ENCODE measurements at places on chromosomes 7 and 10.

DNA sequence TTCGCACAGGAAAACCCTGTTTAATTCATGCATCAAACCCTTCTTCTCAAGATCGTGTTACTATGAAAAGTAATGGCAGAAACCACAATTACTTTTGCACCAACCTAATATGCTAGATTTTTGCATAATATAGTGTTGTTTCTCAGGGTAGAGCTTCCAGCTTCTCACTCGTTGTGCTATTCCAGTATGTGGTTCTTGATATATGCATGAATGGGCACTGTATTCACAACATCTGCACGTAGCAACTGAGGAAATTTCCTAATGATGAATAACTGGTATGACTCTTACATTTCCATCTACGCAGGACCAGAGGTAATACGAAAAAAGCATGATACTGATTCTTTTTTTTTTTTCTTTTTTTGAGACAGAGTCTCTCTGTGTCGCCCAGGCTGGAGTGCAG is 326.6 kb upstream of the GALNT17 start:
- no peak for DNase-seq

DNA sequence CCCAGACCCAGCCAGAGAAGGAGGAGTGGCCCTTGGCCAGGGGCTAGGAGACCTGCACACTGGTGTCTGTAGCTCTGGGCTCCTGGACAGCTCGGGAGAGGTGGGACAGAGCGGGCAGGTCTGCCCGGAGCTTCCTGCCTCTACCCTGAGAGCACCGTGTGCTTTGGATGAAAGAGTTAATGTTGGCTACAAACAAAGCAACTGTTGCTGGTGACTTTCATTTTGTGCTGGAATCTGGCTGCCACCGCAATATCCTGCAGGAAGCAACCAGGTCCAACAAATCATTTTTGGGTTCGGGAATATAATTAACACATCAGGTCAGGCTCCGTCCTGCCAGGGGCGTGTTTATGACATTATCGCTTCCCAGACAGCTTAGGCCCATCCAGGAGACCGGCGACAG is 441.8 kb upstream of the MKI67 start:
- DNase-seq = no peak

- DNase-seq = no peak
Measured at GRCh38 chr7:84117304-84117703, 77.3 kb downstream of the SEMA3A start.

GRCh38 chr10:111222961-111223360 is 146.1 kb downstream of the ADRA2A start:
- DNase-seq = no peak

DNA sequence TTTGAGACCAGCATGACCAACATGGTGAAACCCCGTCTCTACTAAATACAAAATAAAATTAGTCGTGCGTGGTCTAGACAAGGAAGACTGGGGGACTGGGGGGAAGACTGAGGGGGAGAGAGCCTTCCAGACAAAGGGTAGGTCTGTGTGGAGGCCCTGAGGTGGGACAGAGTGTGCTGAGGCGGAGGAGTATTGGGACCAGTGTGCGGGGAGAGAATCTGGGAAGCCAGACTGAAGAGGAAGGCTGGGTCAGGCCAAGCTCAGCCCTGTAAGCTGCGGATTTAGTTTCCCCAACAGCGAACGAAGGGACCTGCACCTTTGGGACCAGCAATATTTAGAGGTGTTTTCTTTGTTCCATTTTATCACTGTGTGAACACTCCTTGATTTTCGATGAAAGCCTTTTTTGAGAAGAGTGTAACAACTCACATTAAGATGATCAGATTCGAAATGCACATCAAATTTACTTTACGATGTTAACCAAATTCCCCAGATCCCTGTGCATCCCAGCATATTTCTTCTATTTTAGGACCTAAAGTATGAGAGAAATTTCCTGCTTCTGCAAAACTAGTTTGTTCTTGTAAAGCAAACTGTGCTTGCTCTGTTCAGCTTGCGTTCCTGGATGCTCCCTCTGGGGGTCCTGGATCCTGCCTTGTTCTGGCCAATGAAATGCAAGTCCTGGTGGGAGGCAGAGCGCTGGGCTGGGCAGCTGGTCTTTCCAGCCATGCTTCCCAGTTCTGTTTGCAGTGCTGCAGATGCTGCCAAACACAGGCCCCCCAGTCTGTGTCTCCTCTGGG is 39.4 kb downstream of the PLAU start:
- DNase-seq = no peak

GRCh38 chr10:110488940-110489339 is 8.8 kb upstream of the DUSP5 start:
- DNase-seq = no peak

- no peak for DNase-seq
Measured at GRCh38 chr7:15130666-15131541, 228.4 kb upstream of the DGKB start.

DNA sequence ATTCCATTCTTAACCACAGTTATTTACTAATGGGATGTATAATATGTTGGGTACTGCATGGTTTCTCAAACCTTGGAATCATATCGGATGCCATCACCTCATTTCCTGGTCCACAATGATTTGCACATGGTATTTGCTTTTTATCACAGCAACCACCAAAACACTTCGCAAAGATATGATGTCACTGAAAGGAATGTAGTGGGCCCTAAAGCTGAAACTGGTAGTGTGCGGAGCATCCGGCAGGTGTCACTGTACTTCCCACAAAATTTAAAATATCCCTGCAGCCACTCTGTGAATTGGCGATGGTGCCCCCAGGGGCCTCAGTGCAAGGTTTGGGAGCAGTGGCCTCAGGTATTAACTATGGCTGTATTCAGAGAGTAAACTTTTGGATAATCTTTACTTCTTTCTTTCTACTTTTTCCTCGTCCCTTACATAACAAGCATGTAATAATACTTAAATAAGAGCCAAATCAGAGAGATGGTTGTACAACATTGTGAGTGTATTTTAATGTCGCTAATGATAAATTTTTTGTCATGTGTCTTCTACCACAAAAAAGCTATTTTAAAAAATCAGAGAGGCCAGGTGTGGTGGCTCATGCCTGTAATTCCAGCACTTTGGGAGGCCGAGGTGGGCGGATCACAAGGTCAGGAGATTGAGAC is 66.2 kb downstream of the FAM241B start:
- no peak for DNase-seq

- DNase-seq = no peak
Measured at GRCh38 chr7:105876964-105877601, 684 bp upstream of the ATXN7L1 start.

DNA sequence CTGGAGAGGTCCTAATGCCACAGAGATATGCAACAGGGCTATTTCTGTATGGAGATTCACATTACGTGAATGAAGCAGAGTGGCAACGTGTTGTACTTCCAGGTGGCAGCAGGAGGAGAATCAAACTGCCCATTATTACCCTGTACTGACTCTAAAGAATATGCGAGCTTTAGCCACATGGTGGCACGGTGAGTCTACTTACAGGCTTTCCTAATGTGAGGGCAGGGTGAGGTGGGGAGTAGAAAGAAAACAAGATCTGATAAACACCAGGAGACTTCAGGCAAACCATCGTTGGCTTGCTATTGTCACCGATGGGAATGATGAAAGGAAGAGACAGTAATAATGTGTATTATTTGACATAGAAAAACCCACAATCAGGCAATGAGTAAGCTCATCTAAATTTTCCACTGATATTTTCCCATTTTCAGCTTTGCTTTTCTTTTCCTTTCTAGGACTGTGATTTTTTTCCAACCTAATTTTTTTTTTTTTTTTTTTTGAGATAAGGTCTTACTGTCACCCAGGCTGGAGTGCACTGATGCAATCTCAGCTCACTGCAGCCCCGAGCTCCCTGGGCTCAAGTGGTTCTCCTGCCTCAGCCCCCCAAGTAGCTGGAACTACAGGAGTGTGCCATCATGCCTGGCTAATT is 164.3 kb downstream of the BTAF1 start:
- DNase-seq = peak; percentile 20

DNA sequence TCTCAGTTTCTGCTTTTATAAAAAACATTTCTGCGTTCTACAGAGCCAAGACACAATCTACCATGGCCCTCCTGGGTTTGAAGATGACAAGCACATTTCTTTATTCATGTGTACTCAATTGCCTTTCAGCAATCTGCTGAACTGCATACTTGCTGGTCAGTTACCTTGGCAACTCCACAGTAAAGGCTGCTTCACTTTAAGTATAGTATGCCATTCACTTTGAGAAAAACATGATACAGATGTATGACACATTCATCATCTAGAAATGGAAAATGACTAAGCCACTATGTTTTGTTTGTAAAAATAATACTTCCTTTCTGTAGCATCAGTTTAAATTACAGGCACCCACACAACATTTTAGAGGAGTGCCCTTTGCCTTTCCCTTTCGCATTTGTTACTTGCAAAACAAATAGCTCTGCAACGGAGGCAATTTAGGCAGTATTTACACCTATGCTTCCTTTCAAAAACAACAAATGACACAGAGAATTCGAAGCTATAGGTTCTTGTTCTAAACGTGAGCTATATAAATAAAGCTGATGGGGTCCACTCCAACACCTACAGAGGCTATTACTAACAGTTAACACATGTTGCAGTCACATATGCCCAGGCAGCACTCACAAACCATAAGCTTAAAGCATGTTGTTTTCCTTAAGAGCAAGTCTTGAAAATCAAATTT is 23.5 kb downstream of the SGCE start:
- no peak for DNase-seq

- no peak for DNase-seq
Measured at GRCh38 chr10:128047991-128048818, 78.0 kb downstream of the MKI67 start.

DNA sequence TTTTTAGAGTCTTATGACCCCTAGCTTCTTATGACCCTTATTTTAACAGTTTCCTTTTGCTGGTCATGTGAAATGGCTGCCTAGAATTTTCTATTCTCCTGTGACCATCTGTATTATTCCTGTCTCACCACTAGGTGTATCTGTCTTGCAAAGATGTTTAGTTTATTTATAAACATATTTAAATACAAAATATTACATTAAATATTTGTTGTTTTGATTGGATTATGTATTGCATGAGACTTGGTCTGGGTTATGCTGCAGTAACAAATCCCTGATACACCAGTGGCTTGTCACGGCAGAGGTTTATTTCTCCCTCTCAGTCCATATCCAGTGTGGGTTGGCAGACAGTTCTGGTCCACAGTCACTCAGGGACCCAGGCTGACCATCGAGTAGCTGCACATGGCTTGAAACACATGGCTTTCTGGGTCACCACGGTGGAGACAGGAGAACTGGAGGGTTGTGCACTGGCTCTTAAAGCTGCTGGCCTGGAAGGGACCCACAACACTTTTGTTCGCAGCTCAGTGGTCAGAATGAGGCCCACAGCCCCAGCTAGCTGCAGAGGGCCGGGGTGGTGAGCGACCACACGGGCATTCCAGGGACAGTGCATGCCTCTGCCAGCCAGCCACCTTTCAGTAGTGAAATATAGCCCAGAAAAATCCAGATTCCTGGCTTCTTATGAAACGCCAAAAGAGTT is 7.4 kb downstream of the RASSF4 start:
- DNase-seq = no peak

DNA sequence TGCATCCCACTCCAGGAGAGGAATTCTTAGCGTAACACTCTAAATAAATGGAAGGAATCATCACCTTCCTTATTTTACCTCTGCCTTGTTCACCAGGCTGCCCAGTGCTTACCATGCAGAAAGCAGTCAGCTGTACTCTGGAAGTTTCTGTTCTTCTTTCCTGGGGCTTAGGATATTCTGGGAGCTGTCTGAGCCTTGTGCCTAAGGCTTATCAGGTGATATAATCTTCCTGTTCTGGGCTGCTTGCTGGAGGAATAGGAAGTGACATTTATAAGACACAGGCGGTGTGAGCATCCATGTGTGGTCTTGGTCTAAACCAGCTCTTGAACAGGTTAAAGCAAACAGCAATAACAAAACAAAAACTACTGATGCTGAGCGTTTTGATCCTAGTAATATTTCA is 13.5 kb downstream of the KCTD7 start:
- no peak for DNase-seq

Measured in activated T-cell treated with anti-CD3 and anti-CD28 coated beads for 4 hours (primary cell).